ENCODE measurements at places on chromosomes 1 and 21.

- DNase-seq, result no peak
These were observed 96.7 kb downstream of the NGF start for GRCh38 chr1:115241309-115241708.

DNA sequence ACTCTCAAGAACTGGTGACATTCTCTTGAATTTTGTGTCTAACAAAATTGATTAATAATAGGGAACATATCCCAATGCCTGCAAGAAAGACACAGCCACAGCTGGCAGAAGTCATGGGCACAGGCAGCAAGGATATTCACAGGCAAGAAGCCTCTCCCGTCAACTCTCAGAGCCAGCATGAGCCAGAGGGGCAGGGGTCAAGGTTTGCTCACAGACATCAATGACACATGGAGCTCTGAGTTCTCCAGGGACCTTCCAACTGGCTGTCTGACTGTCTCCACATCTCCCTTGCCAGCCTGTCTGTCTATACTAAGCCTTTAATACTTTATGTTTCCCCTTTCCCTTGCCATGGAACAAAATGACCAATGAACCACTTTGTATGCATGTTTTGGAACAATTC lies 101.5 kb upstream of the RAB4A start:
- no peak for DNase-seq

DNA sequence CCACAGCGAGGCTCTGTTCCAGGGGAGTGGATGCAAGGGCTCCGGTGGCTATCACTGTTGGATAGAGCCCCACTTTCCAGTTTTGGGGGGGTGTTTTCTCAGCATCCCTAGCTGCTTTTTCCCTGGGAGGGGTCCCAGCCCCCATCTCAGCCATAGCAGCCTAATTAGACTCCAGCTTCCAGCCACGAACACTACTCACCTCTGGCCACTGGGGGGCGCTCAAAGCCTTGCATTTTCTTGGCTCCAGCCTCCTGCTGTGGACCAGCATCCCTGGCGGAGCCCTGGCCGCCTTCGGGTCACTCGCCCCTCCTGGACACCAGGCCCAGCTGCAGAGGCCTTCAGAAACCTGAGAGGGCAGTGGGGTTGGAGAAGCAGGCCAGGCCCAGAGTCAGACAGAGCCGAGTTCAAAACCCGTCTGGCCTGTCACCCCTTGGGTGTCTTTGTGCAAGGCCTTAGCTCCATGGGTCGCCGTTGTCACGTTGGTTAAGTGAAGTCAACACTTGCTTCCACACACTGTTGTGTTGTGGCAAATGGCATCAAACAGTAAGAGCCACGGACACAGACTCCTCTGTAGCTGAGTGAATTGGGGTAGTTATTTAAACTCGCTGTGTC lies 93.5 kb upstream of the ACTL8 start:
- peak; percentile 64 for DNase-seq

GRCh38 chr1:93556291-93556690 lies 108.4 kb downstream of the FNBP1L start:
- DNase-seq, result no peak

DNA sequence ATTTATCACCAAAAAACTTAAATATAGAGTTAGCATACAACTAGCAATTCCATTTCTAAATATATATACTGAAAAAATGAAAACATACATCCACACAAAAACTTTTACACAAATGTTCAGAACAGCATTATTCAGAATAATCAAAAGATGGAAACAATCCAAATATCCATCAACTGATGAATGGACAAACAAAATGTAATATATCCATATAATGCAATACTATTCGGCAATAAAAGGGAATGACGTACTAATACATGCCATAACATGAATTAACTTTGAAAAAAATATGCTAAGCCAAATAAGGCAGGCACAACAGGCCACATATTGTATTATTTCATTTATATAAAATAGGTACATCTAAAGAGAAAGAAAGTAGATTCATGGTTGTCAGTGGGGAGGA lies 33.9 kb downstream of the TUT4 start:
- no peak for DNase-seq

- no peak for DNase-seq
These were observed 39.7 kb downstream of the RIPK4 start for GRCh38 chr21:41726970-41727783.

DNA sequence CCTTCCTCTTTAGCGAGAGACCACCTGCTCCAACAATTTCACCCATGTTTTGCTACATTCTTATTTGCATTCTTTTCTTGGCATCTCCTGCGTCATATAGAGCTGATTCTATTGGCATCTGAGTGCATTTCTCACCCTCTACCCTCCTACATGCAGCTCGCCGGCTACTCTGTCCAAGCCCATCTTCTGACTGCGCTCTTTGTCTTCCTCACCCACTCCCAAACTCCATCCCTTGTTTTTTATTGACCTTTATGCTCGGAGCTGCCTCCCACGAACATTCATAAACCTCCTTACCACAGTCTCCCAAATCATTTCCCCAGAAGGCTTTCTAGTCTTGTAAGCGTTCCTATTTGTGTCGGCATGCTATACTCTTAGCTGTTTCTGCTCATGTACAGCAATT lies 33.6 kb upstream of the FMN2 start:
- no peak for DNase-seq

GRCh38 chr1:22619798-22620197 lies 16.6 kb upstream of the C1QA start:
- no peak for DNase-seq

DNA sequence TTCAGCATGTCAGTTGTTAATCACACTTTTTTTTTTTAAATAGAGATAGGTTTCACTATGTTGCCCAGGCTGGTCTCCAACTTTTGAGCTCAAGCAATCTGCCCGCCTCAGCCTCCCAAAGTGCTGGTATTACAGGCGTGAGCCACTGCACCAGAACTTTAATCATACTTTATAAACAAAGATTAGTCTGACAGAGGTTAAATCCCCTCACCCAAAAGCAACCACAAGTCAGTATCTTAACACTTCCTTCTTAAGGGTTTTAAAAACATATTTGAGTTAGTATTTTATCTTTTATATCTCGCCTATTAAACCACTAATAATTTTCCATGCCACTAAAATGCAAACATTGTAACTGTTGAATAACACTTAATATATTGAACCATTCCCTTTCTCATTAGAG lies 70.2 kb downstream of the COP1 start:
- DNase-seq, result no peak

- peak; percentile 58 for DNase-seq
These were observed 113.5 kb downstream of the PRDM2 start for GRCh38 chr1:13813398-13814012.

DNA sequence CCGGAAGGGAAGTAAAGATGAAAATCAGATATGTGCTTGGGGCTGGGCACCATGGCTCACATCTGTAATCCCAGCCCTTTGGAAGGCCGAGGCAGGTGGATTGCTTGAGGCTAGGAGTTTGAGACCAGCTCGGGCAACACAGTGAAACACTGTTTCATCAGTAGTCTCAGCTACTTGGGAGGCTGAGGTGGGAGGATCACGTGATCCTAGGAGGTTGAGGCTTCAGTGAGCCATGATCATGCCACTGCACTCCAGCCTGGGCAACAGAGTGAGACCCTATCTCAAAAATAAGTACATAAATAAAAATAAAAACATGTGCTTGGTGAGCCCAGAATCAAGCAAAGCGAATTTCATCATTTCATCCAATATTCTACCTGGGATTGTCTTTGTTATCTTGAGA lies 23.3 kb upstream of the PCP4 start:
- DNase-seq, result no peak

DNA sequence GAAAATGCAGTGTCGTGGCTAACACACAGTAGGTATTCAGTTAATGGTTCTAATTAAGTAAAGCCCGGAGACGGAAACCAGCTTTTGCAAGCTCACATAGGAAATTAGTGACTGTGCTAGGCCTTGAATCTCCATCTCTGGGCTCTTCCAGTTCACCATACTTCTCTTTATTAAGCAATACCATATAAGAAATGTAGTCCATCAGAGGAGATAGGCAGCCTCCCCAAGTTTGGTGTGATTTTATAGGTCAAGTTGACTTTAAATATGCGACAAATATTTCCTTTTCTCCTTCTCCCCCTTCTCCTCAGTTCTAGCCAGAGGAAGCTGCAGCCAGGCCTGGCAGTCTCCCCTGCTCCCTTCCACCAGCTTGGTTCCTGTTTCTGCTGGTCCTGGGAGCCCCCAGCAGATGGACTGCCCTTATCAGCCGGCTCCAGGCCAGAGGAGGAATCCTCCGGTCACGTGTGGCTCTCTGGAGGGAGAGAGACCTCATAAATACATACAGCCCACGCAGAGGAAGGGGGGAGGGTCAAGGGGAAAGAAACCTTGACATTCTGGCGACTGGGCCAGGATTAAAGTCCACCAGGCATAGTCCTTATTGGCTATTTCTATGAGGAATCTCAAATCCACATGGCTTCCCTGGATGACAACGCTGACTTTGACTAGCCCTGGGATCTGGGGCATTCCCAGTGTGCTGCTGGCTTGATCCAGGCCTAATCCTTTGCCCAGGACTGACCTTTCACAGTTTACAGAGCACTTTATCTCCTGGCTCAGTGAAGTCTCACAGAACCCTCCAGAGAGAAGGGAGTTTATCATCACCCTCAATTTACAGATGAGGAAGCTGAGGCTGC lies 115.1 kb upstream of the JUN start:
- DNase-seq, result no peak

- no peak for DNase-seq
These were observed 646 bp downstream of the DNAJB4 start for GRCh38 chr1:78005448-78005722.

- peak; percentile 41 for DNase-seq
These were observed 556 bp downstream of the GMEB1 start for GRCh38 chr1:28668956-28669723.

GRCh38 chr1:86714561-86715244 lies 10.3 kb downstream of the SH3GLB1 start:
- DNase-seq, result no peak
